ENCODE measurements at places on chromosomes 12 and 14. TPM values are rescaled to one million over a fixed set of nuclear protein-coding genes. Genes with fewer than 3 reads are reported as not detected.

GRCh38 chr12:123269896-123270213 lies 1.8 kb downstream of the CDK2AP1 start:
- H3K27ac ChIP-seq: peak overlapping the region; percentile 57
- no peak for DNase-seq
- H3K4me1 ChIP-seq: no peaks in the 10 kb centered on the region

GRCh38 chr14:59983048-59983447 lies 63.1 kb downstream of the LRRC9 start:
- no peak for DNase-seq
- H3K36me3 ChIP-seq: no peaks in the 10 kb centered on the region
- no peak overlapping the region for H3K27ac ChIP-seq
- no peaks in the 10 kb centered on the region for H3K27me3 ChIP-seq
- no peak overlapping the region for H3K4me3 ChIP-seq

- no peaks in the 10 kb centered on the region for H3K4me1 ChIP-seq
- H3K36me3 ChIP-seq: no peaks in the 10 kb centered on the region
- H3K27ac ChIP-seq: no peak overlapping the region
- no peaks in the 10 kb centered on the region for H3K27me3 ChIP-seq
- DNase-seq: peak; percentile 3
Observed at GRCh38 chr14:46840944-46841720, 189.6 kb upstream of the RPL10L start.

- no peaks in the 10 kb centered on the region for H3K4me1 ChIP-seq
- H3K4me3 ChIP-seq: no peak overlapping the region
- no peaks in the 10 kb centered on the region for H3K36me3 ChIP-seq
- no peaks in the 10 kb centered on the region for H3K27me3 ChIP-seq
- no peak overlapping the region for H3K27ac ChIP-seq
- DNase-seq: no peak
Observed at GRCh38 chr14:27242874-27243273, 645.0 kb upstream of the NOVA1 start.

Gene PTHLH
- 0.72 TPM for total RNA-seq

DNA sequence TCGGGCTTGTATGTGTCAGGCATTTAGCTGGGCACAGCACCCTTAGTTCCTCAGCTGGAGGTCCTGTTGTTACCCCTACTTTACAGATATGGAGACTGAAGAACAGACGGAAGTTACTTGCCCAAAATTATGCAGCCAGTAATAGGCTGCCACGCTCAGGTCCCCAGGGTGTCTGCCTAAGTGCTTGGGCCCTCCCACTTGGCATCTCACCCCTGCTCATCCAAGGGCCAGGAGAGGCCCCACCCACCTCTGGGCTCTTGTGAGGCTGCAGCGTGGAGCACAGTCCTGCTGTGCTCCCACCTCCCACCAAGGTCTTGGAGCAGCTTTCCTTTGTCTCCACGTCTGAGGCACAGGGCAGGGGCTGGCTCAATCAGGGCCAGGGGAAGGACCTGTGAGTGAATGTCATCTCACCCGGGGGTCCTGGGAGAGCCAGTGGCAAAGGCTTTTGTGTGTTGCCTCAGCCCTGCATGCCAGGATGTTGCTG lies 64.6 kb downstream of the BEGAIN start:
- no peak overlapping the region for H3K27ac ChIP-seq
- no peaks in the 10 kb centered on the region for H3K27me3 ChIP-seq
- no peak overlapping the region for H3K4me3 ChIP-seq
- DNase-seq: peak; percentile 19
- no peaks in the 10 kb centered on the region for H3K4me1 ChIP-seq

Gene KRT8
- 546 TPM for total RNA-seq

- H3K27me3 ChIP-seq: no peaks in the 10 kb centered on the region
- H3K36me3 ChIP-seq: no peaks in the 10 kb centered on the region
- no peak overlapping the region for H3K4me3 ChIP-seq
- H3K4me1 ChIP-seq: no peaks in the 10 kb centered on the region
- no peak overlapping the region for H3K27ac ChIP-seq
Observed at GRCh38 chr12:34392741-34393085, 370.4 kb downstream of the ALG10 start.

Gene KRT2
- not detected for total RNA-seq

Gene MSRB3
- total RNA-seq: 35.9 TPM

Gene MARS1
- 158 TPM for total RNA-seq

Gene ADCY6
- total RNA-seq: 66.9 TPM

DNA sequence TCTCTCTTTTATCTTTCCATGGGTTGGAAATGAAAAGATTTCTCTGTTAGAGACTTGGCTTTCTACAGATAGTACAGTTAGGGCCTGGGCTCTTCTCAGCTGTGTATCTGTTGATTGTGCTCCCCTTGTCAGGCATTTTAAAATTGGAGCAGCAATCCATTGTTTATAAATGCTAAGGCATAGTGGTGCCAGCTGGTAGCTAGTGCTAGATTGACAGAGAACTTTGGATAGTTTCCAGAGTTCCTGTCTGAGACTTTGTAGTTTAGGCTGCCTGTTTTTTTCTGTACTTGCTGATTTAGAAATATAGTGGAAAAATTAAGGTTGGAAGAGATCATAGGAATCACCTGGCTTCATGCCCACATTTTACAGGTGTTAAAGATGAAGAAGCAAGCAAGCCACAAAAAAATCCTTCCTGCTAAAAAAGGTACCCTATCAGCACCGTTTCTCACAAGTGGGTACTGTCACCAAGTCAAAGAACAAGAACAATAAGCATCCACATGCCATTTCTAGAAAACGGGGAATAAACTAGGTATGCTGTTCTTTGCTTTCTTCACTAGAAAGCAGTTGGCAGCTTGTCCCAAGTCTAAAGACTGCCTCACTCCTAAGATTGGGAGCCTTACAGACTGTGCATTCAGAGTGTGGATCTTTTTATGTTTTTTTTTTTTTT lies 6.2 kb downstream of the TTLL5 start:
- H3K36me3 ChIP-seq: peaks cover 2% of the 10 kb centered on the region
- no peaks in the 10 kb centered on the region for H3K4me1 ChIP-seq
- no peak overlapping the region for H3K4me3 ChIP-seq
- H3K27me3 ChIP-seq: no peaks in the 10 kb centered on the region
- DNase-seq: no peak
- no peak overlapping the region for H3K27ac ChIP-seq

Gene TEAD4
- total RNA-seq: 40.9 TPM

Gene HCAR3
- total RNA-seq: not detected

GRCh38 chr12:115232455-115233156 lies 548.6 kb upstream of the TBX3 start:
- no peaks in the 10 kb centered on the region for H3K4me1 ChIP-seq
- no peak for DNase-seq
- H3K27me3 ChIP-seq: no peaks in the 10 kb centered on the region
- H3K36me3 ChIP-seq: no peaks in the 10 kb centered on the region

- DNase-seq: no peak
- H3K27me3 ChIP-seq: no peaks in the 10 kb centered on the region
- H3K27ac ChIP-seq: no peak overlapping the region
- H3K36me3 ChIP-seq: no peaks in the 10 kb centered on the region
- no peak overlapping the region for H3K4me3 ChIP-seq
Observed at GRCh38 chr14:102505000-102505619, 4.5 kb downstream of the ANKRD9 start.

Gene IKZF4
- total RNA-seq: 9.4 TPM

- no peak for DNase-seq
- no peak overlapping the region for H3K4me3 ChIP-seq
- no peaks in the 10 kb centered on the region for H3K27me3 ChIP-seq
- H3K27ac ChIP-seq: no peak overlapping the region
- H3K4me1 ChIP-seq: no peaks in the 10 kb centered on the region
Observed at GRCh38 chr12:3534511-3534910, 43.5 kb downstream of the PRMT8 start.

- no peak overlapping the region for H3K27ac ChIP-seq
- DNase-seq: no peak
- no peaks in the 10 kb centered on the region for H3K36me3 ChIP-seq
- no peak overlapping the region for H3K4me3 ChIP-seq
- H3K27me3 ChIP-seq: no peaks in the 10 kb centered on the region
Observed at GRCh38 chr12:42299392-42300308, 26.2 kb downstream of the ZCRB1 start.

Gene ANP32D
- total RNA-seq: not detected

- H3K4me3 ChIP-seq: peak within 1 kb of the TSS; percentile 46
- peaks cover 11% of the 10 kb centered on the region for H3K27me3 ChIP-seq
- H3K27ac ChIP-seq: no peak within 1 kb of the TSS
- peak; percentile 75 for DNase-seq
Observed at GRCh38 chr14:52267501-52268278, at the start of gene PTGDR. TSS of gene PTGDR (plus strand) at chr14:52267698. CDS start at chr14:52267815, 117 bp downstream.

Gene ARHGAP9
- total RNA-seq: 18.1 TPM

DNA sequence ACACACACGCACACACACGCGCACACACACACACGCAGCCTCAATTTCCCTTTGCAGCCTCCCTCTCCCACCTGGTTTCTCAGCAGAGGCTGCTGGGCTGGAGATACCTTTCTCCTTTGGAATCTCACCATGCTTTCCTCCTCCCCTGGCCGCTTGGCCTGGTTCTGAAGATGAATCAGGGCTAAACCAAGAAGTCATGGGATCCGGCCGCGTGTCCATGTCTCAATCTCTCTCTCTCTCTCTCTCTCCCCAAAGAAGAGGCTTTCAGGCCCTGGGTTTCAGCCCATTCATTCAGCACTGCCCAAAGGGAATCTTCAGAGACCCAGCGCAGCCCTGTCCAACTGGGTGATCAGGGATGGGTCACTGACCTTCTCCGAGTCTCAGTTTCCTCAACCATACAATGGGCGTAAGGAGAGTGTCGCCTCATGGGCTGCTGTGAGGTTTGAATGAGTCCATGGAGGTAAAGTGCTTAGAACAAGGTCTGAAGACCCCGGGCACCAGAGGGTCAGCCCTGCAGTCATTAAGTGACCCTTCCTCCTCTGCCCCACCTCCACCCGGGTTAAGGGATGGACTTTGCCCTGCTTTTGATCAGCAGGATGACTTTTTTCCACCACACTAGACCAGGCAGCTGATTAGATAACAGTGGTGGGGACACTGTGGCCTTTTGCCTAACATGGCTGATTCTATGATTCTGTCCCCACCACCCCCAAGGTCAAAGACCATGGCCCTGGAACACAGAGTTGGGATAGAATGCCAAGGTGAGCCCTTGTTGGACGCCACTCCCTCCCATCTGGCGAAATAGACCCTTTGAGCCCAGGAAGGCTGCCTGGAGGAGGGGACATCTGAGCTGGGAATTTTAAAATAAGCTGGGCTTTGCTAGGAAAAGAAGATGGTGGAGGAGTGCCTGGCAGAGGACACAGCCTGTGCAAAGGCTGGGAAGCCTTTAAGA lies 42.1 kb downstream of the SCARB1 start:
- no peak overlapping the region for H3K4me3 ChIP-seq
- no peaks in the 10 kb centered on the region for H3K4me1 ChIP-seq
- H3K36me3 ChIP-seq: no peaks in the 10 kb centered on the region
- H3K27me3 ChIP-seq: no peaks in the 10 kb centered on the region
